NCI-H1417 (cell line): ENCODE measurements at places on chromosomes 1 and 21.

DNA sequence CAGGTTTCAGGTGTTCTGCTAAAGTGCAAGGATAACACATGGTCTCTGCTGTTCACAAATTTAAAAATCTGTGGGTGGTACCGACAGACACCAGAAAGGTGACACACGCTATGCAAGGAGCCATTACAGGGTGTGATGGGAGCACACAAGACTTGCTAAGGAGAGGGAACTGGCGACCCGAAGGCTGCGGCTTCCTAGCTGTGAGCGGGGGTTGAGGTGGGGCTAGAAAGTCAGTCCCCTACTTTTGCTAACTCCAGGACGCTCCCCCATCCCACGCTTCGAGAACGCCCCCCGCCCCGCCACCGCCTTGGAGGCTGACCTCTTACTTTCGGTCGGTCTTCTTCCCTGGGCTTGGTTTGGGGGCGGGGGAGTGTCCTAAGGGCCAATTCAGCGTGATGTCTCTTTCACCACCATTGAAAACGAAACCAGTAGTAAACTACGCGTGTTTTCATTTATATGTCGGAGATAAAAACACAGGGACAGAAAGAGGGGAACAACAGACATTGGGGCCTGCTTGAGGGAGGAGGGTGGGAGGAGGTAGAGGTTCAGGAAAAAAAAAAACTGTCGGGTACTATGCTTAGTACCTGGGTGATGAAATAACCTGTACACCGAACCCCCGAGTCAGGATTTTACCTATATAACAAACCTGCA lies 1.1 kb downstream of the CKS1B start:
- peak; percentile 54 for DNase-seq

DNA sequence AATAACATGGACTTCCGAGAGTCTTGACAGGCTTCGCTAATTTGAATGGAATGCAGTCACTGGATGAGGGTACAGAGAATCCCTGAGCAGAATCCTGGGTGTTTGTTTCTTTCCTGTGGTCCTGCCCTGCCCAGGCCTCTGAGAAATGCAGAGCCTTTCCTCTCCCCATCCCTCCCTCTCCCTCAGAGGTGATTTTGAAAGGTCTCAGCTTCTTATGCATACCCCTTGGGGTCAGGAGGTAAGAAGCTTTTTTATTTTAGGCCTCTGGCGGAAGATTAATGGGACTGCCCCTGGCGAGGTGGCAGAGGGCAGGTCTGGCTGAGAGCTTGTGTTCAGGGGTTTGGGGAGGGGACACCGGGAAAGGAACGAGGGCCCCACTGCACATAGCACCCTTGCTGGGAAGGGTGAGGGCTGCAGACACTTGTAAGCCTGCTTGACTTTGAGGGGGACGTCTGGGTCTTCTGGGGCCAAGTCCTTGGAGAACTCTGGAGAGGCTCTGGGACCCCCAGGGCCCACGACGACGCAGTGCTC lies 116.5 kb upstream of the SLC45A1 start:
- no peak for DNase-seq

DNA sequence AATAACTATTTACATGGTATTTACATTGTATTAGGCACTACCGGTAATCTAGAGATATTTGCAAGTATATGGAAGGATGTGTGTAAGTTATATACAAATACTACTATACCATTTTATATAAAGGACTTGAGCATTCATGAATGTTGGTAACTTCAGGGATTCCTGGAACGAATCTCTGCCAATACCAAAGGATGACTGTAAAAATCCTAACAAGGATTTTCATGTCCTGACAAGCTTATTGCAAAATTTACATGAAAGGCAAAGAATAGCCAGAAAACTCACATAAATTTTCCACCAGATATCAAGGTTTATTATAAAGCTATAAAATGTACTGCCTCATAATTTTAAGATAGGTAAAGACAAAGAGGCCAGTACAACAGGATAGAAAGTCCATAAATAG lies 325.2 kb upstream of the NRIP1 start:
- no peak for DNase-seq

- DNase-seq, result no peak
Observed at GRCh38 chr1:68453060-68453670, 3.4 kb upstream of the RPE65 start.

GRCh38 chr1:109094377-109094803 lies 3.8 kb downstream of the TMEM167B start:
- no peak for DNase-seq

- no peak for DNase-seq
Observed at GRCh38 chr1:26827663-26828062, 1.2 kb downstream of the ZDHHC18 start.

- peak; percentile 43 for DNase-seq
Observed at GRCh38 chr1:73914951-73915350, 283.0 kb downstream of the LRRIQ3 start.

DNA sequence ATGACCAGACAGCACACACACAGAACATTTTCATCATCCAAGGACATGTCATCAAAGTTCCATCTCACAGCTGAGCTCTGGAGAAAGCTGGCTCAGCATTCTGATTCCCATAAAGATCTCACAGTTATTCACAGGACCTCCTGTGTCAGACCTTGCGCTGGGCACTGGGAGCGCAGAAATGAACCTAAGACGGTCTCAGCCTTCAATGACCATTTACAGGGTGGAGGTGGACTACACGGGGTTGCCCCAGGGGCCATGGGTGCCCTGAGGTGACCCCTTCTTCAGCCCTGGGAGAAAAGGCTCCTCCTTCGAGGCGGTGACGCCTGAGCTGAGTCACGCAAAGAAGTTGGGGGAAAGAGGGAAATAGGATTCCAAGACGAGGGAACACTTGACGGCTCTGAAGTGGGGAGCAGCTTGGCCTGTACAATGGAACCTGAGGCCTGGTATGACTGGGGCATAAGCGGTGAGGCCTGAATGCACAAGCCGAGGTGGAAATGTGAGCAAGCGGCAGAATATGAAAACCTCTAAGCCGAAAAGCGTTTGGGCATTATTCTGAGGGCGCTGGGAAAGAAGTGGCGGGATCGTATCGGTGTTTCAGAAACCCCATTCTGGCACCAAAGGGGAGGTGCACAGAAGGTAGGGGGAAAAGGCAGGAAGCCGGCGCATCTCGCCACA lies 797 bp downstream of the CC2D1B start:
- DNase-seq, result peak; percentile 73

DNA sequence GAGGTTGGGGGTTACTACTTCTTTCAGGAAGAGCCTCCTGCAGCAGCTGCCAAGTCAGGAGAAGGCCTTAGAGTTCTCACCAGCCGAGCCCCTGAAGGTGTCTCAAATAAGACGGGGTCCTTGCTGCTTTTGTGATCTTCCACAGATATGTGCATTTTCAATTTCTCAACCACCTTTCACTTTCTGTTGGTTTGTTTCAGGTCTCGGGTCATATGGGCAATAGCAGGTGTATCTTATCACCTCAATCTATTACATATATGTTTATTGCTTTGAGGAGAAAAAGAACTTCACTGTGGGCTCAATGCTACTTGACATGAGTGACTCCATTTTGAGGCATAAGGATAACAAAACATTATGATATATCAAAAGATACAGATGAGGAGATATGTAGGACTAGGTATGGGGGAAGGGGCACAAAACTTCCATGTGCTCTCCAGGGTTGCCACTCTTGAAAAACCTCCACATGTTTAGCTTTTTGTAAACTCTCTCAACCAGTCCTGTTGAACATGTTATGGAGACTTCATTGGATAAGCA lies 1171.4 kb upstream of the ADGRL2 start:
- DNase-seq, result no peak

- DNase-seq, result no peak
Observed at GRCh38 chr1:213719462-213719861, 268.3 kb upstream of the PROX1 start.

DNA sequence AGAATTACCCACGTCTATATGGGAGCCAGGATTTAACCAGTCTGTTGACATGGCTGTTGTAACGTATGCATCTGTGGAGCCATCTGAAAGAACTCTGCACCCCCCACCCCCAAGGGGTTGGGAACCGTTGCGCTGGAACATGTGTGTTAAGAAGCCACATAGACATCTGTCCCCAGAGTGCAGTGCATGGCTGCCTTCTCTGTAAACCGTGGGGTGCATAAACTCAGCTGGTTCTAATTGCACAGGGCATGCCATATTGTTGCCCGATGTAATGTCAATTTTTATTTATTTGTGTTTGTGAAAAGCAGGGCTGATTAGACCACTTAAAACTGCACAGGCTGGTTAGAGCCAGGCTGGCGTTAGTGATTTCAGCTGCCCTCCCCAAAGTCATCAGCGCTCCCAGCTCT lies 70.1 kb upstream of the ROR1 start:
- peak; percentile 86 for DNase-seq

GRCh38 chr1:65409816-65410326 lies 10.6 kb upstream of the LEPR start:
- DNase-seq, result no peak

DNA sequence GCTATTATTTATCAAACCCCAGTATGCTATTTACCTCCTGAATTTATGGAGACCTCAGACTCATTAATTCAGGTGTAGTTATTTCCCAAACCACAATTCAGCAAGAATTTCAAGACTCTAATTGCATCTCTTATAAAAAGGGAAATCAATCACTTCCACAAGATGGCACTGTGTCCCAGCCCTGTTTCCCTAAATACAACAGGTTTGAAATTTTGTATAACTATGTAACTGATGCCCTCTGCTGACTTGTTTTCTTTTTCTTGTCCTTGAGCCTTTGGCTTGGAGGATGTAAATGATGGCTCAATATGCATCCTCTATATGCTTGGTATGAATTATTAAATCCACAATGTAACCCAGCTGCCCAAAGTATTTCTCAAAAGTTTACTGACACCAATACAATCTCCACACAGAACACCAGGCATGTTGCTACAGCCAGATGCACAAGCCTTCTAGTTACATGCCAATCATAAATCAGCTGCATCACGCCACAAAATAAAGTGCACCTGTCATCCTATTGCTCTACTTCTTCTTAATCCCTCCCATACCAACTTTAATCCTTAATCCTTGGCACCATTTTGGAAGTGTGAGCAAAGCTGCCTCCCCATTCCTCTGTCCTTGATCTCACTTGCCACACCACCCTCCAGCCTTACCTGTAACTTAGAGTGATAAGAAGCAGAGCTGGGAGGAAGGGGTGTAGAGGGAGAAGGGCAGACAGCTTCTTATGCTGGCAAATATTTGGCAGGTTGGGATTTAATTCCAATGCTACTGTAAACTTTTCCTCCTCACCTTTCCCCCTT lies 9.0 kb downstream of the C1orf105 start:
- DNase-seq, result peak; percentile 76

- DNase-seq, result no peak
Observed at GRCh38 chr1:38027201-38028104, 14.9 kb downstream of the UTP11 start.

GRCh38 chr1:17564458-17565393 lies 25.2 kb downstream of the ARHGEF10L start:
- DNase-seq, result no peak

GRCh38 chr1:234942012-234942332 lies 186.7 kb downstream of the TOMM20 start:
- DNase-seq, result no peak

GRCh38 chr21:27569831-27570230 lies 602.9 kb upstream of the ADAMTS5 start:
- no peak for DNase-seq
